ENCODE measurements at places on chromosomes 16 and 17.

DNA sequence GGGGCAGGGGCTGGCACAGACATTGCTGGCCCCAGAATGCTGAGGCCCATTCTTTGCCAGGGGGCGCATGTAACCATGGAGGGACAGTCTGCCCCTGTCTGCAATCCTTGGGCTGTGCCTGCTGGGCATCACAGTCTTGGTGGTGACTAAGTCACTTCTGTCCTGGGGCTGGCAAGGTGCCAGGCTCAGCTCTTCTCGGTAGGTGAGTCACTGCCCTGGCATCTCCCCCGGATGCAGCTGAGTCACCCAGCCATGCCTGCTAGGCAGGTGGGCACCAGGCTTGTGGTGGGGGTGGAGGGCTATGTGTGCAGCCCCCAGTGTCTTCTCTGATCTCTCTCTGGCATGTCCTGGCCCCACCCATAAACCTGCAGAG lies 5.6 kb downstream of the RARA start:
- peak; percentile 76 for DNase-seq

GRCh38 chr17:77889866-77890760 lies 68.4 kb upstream of the TNRC6C start:
- no peak for DNase-seq

DNA sequence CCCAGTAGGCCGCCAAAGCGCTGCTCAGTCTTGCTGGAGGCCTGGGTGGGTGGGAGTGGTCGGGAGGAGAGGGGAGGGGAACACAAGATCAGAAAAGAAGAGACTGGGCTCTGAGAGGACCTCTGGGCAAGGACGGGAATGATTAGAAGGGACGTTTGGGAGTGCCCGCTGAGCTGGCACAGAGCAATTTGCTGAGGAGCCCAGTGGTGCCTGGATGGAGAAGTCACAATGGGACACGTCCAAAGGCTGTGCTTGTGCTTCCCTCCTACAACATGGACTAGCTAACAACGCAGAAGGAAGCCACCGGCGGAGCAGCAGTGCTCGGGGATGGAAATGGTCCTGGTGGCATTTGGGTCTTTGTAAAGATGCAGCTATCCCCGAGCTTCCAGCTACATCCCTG lies 45.6 kb upstream of the CACNG4 start:
- DNase-seq: no peak

GRCh38 chr16:79839466-79840341 lies 239.2 kb upstream of the MAF start:
- no peak for DNase-seq
